ENCODE measurements at places on chromosomes 3 and 15.

DNA sequence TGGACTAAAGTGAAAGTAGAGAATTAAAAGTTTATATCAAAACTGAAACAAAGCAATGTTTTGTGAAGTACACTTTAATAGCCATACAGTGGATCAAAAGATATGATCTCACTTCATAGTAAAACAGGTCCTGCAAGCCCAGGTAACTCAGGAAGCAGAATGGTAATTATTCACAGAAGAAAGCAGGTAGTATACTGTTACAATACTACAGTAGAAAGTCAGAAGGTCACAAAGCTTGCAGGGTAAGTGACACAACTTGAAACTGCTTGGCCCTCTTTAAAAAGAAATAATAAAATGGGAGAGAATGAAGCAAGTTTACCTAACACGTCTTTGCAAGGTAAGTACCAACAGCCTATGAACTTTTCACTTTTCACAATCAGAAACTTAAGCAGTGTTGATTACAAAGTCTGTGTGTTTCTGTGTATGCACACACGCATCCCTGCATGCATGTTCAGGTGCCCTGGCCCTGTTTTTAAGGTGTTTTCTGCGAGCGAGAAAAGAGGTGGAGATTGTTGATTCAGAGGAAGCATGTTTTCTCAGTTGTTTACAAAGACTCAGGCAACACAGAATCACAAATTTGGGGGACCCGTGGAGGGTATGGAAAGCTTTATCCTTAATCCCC lies at the start of gene NAALADL2:
Gene NAALADL2 (plus strand): TSS at position 221 of the 622 bp plus-strand sequence.
- DNase-seq, result no peak

DNA sequence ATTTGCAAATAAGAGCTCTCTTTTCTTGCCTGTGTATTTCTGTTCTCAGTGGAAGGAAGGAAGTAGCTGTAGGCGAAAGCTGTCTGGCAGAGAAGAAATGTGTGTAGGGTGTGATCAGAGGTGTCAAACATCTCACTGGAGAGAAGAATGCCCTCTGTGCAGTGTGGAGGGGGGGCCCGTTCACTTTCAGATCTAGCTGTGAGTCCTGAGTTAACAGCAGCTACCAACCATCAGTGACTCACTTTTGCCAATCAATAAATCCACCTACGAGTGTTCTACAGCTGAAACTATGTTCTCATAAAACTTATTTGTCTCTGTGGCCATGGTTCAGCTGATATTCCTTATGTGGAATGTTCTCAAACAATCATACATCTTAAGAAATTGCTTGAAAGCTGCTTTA lies 103.7 kb downstream of the FRMD4B start:
- no peak for DNase-seq

DNA sequence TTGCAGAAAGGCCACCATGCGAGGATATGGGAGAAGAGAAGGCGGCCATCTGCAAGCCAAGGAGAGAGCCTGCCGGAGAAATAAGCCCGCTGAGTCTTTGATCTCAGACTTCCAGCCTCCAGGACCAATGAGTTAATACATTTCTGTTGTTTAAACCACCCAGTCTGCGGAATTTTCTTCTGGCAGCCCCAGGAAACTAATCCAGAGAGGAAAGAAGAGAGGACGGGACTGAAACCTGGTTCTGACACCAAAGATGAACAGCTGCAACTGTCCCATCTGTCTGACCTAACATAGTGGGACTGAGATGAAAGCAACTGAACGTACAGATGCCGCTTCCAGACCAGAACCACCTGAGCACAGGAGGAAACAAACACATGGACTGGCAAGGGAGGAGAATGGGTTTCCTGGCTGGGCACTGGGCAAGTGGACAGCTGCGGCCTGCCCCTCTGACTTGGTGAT lies 32.3 kb downstream of the VGLL4 start:
- DNase-seq, result no peak

- no peak for DNase-seq
Measured at GRCh38 chr3:41365973-41366372, 166.7 kb downstream of the CTNNB1 start.

- no peak for DNase-seq
Measured at GRCh38 chr15:79002581-79002980, 57.7 kb upstream of the CTSH start.

- DNase-seq, result no peak
Measured at GRCh38 chr3:152505926-152506325, 237.2 kb downstream of the MBNL1 start.

DNA sequence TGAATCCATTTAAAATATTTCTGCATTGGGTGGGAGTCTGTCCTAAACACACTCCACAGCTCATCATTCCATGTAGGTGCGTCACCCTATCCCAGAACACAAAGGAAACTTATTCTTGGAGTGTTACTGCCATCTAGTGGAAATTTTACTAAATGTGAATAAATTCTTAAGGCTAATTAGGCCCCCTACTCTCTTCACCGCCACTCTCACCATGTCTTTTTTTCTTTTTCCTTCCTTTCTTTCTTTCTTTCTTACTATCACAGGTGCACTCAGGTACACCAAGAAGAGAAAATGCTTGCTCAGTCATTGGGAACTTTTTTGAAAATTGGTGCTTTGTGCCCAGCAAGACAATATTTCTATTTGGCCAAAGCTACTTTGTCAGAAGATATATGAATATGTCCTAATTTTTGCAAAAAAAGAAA lies 26.4 kb upstream of the ATP8B4 start:
- no peak for DNase-seq

DNA sequence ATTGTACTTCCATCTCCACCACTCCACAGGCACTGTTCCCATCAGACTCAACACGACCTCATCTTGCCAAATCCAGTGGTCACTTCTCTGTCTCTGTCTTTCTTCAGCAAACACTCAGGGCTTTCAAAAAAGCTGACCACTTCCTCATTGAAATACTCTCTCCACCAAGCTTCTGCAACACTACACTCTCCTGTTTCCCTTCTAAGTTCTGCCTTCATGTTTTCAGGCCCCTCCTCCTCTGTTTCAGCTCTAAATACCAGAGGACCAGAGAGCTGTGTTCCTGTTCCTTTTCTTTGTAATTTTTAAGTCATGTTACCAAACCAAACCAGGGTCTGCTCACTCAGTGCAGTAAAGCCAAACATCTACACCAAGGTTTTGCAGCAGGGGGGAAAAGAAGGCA lies 33.8 kb upstream of the ACP3 start:
- no peak for DNase-seq

DNA sequence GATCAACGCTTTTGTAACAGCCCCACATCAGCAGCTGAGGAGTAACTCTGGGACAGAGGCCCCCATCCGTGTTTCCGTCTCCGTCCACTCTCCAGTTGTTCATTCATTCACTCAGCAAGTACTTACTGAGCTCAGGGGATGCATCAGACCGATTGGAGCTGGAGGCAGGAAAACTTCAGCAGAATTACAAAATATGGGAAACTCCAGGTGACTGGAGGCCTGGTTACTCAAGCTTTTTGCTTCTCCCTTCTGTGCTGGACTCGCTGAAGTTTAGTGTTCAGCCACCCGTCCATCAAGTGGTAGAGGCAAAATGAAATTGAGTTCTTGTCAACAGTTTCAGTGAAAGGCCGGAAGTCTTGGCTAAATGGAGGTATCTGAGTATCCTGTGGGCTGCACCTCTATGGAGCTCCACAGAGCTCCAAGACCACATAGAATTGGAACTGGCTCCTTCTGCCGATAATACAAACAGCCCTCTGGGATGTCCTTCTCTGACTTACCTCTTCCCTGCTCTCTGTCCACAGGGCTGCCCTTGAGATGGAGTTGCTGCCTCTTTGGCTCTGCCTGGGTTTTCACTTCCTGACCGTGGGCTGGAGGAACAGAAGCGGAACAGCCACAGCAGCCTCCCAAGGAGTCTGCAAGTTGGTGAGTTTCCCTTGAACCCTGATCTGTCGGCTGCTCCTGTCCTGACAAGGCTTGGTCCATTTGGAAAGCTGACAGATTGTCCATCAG lies 14.7 kb downstream of the NRROS start:
- no peak for DNase-seq

DNA sequence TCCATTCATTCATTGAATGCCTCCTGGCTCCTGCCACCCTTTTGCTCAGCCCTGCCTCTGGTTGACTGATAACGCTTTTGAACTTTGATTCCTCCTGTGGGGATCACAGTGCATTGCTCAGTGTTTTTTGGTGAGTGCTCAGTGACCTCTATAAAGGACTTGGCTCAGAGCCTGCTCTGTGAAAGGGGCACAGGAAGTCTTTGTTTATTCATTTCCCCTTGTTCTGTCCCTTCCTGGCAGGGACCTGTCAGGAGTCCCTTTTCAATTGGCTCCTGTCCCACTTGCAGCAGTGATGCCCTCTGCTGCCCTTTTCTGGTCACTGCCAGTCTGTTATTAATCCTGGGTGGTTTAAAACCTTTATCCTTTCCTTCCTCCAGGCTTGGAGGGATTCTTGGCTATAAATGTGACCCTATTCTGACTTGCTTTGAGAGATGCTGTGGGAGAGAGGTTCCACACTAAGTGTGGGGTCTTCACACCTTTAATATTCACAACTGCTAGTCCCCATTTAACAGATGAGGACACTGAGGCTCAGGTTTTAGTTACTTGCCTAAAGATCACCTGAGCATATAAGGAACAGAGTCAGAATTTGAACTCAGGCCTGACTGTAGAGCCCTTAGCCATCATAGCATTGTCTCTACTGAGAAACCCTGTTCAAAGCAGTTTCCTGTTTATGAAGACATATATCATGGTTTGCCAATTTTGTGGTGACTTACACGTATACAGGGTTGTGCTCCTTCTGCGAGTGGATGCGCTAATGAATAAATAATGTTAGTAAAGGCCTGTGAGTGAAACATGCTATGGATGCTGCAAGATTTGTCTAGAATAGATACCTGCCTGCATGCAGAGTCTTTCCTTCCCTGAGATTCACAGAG lies 23.2 kb upstream of the TATDN2 start:
- DNase-seq, result no peak

GRCh38 chr3:143137435-143138036 lies 18.0 kb downstream of the CHST2 start:
- no peak for DNase-seq

Data from cortex of kidney (tissue), 1 donor.